ENCODE measurements at places on chromosomes 16 and 17.

- DNase-seq = no peak
Observed at GRCh38 chr17:71183066-71183660, 937.7 kb upstream of the SOX9 start.

- DNase-seq = no peak
Observed at GRCh38 chr17:6261466-6261865, 173.5 kb downstream of the AIPL1 start.

DNA sequence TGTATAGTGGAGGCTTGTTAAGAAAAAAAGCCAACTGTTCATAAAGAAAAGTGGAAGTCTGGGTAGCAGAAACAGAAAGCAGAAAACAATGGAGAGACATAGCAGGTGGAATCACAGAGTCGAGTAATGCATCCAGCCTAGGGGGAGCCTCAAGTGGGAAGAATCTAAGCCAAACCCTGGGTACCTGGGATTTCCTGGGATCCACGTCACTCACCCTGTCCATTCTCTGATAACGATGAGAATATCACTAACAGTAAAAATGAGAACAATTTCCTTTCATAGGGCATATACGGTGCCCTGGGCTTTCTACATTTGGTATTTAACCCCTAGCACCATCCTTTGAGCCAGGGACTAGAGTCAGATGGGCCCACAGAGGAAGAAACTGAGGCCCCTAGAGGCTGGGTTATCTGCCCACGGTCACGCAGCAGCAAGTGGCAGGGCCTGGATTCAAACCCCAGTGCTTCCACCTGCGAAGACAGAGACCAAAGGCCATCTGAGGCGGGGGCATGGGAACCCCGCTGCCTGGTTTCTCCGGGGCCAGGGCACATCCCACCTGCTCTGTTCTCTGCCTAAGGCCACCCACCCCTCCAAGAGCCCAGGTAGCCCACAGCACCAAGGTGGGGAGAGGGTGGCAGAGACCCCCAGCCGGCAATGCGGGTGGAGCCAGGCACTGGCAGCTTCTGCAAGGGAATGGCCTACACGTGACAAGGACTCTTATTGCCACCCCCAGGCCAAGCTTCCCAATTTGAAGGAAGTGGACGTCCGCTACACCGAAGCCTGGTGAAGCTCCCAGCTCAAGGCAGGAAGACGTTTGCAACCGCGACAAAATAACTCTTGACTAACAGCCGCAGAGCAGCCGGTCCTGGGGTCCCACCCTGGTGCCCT, 69.8 kb upstream of the PLCG2 start:
- DNase-seq = no peak

GRCh38 chr16:11140098-11140375, 116.0 kb downstream of the SOCS1 start:
- no peak for DNase-seq

DNA sequence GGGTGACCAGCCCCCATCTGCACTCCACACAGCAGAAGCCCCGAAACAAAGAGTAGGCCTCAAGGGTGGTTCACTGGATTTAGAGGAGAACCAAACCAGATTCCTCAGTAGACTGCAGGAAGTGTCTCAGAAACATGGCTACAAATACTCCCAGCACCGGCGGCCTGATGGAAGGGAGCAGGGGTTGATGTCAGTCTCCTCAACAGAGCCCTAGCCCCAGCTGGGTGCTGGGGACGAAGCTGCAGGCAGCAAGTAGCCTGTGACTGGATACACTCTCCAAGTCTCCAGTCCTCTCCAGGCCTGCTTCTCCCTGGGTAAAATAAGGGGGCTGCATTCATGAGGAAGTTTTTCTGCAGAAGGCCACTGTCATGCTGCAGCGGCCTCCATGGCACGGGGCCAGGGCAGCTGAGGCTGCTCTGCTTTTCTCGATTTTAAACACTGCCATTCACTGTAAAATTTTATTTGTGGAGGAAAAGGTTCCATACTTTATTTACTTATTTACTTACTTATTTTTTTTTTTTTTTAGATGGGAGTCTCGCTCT, 36.7 kb upstream of the SREBF1 start:
- no peak for DNase-seq

- no peak for DNase-seq
Observed at GRCh38 chr17:27538156-27538955, 82.1 kb downstream of the KSR1 start.

DNA sequence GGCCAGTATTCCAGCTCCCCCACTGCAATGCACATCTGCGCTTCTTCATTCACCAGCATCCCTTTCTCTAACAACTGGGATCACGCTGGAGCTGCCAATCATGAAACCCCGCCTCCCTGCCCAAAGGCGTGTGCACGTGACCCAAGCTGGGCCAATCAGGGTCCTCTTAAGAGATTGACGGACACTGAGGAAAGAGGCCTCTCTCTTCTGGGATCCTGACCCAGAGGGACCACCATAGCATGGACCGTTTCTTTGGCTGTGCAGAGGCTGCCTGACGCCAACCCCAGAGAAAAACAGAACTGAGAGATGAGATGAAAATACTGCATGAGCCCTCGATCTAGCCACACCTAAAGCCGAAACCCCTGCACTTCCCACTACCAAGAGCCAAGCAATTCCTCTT, 32.0 kb downstream of the COTL1 start:
- DNase-seq = peak; percentile 84

- DNase-seq = peak; percentile 82
Observed at GRCh38 chr17:1714980-1715802, 5.0 kb upstream of the TLCD2 start.

GRCh38 chr16:53498984-53499383, 4.0 kb downstream of the AKTIP start:
- no peak for DNase-seq

- no peak for DNase-seq
Observed at GRCh38 chr17:81527591-81528383, at the start of gene FSCN2. TSS of gene FSCN2 (plus strand) at chr17:81528377. CDS start at chr17:81528532, 155 bp downstream.

- DNase-seq = no peak
Observed at GRCh38 chr16:77499373-77500285, 64.8 kb upstream of the ADAMTS18 start.

DNA sequence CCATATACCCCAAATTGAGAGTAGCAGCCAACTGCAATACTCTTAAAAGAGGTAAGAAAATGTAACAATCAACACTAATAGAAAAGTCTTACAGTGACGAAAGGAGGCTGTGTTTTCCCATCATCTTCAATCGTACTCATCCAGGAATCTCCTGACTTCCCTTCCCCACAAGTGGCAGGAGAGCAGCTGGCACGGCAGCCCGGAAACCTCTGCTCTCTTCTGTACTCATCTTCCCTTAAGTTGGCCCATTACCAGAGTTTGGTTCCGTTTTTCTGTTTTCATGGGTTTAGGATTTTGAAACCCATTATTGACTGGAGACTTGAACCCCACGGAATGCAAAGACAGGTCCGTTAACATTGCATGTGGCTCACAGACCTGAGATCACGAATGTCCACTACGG, 11.7 kb upstream of the CD300H start:
- no peak for DNase-seq

GRCh38 chr16:23061669-23062068, 87.6 kb downstream of the USP31 start:
- DNase-seq = no peak

- DNase-seq = no peak
Observed at GRCh38 chr17:8459107-8459506, 23.4 kb downstream of the NDEL1 start.

GRCh38 chr17:51046046-51046445, 74.6 kb downstream of the SPAG9 start:
- no peak for DNase-seq

GRCh38 chr17:56099649-56100048, 53.6 kb upstream of the ANKFN1 start:
- no peak for DNase-seq

GRCh38 chr16:50298075-50298460, 31.7 kb downstream of the ADCY7 start:
- no peak for DNase-seq

DNA sequence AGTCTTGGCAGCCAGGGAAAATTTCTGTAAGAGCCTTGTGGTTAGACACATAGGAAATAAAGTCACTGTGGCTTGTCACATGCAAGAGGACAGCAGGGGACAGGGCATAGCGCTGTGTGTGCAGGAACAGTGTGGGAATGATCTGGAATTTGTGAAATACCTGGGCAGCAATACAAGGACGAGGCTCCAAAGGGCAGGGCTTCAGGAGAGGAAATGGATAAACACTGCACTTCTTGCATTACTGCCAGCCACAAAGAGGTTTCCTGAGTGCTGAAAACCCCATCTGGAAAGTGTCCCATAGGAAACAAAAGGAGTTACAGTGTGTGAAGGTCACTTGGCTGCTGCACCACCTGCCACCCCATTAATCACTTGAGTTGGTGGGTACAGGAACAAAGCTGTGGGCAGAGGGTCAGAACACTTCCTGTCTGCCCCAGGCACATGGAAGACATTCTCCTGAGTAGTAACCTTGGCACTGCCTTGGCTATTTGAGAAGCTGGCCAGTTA, 12.1 kb upstream of the HP start:
- DNase-seq = no peak

Measured in ecto neural progenitor cell (in vitro differentiated cells).